Dermis microvascular lymphatic vessel endothelial cell (primary cell): ENCODE measurements at places on chromosomes 5 and 9. TPM values are rescaled to one million over a fixed set of nuclear protein-coding genes. Genes with fewer than 3 reads are reported as not detected.

Gene RNF224
- total RNA-seq, result under 0.01 TPM in 1 of 2 replicates, not detected in the other

Gene PTPN3
- 2.1 and 5.3 TPM in 2 replicates for total RNA-seq

Gene SLC6A19
- total RNA-seq, result not detected in 2 replicates

Gene AGXT2
- total RNA-seq, result not detected in 2 replicates

Gene C5orf58
- not detected in 2 replicates for total RNA-seq

Gene PCDHB9
- total RNA-seq, result 0.13 and 0.25 TPM in 2 replicates
